ENCODE measurements at places on chromosomes 6 and 20.

DNA sequence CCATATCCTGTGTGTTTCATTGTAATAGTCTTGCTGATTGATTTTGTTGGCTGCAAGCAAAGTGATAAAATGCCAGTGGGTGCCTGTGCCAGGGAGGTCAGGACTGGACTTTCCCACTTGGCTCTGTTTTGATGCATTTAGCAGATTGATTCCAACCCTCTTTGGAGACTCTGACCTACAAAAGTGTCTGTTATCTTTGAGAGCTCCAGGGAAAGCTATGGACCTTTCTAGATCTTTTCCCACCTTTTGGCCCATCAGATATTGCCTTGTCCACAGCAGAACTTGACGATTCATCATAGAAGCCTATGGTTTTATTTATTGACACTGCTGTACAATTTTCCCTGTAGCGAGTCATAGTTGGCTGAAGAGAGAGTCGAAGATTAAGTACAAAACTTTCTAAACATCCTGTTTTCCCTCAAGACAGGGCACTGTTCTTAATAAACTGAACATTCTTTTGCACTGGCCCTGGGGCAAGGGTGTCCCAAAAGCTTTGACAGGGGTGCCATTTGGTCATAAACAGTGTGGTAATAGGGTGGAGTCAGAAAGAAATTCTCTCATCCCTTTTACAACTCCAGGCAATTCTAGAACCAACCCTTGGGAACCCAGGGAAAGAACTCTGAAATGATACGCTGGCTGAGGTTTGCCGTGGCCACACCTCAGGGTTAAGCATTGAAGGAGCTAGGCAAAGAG lies 53.7 kb downstream of the E2F3 start:
- no peak overlapping the region for H3K4me3 ChIP-seq
- DNase-seq, result no peak
- H3K4me1 ChIP-seq, result no peaks in the 10 kb centered on the region
- H3K27me3 ChIP-seq, result no peaks in the 10 kb centered on the region
- no peak overlapping the region for H3K27ac ChIP-seq

DNA sequence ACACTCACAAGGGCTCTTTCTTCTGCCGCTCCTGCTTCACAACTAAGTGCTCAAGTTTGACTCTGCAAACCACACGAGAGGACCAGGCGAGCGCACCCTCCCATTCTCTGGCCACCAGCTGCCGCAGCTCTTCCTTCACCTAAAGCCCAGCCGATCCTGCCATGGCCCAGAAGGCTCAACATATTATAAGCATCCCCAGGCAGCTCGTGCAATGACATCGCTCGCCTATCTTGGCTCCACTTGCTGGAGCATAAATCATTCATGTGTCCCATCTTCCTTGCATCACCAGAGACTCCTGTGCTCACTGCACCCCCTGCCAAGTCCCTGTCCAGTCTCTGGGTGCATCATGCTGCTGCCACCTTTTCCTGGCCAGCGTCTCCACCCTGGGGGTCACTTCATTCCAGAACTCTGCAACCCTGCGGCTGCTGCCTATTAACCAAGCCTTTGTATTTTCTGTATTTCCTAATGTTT lies 59.0 kb downstream of the PSMG4 start:
- H3K27ac ChIP-seq, result no peak overlapping the region
- H3K36me3 ChIP-seq, result no peaks in the 10 kb centered on the region
- DNase-seq, result no peak
- no peak overlapping the region for H3K4me3 ChIP-seq
- H3K4me1 ChIP-seq, result peaks cover 7% of the 10 kb centered on the region
- no peaks in the 10 kb centered on the region for H3K27me3 ChIP-seq

GRCh38 chr6:135094403-135094821 lies 39.8 kb upstream of the HBS1L start:
- DNase-seq, result no peak

- H3K4me3 ChIP-seq, result peak within 1 kb of the TSS; percentile 65
- H3K27me3 ChIP-seq, result no peaks in the 10 kb centered on the region
- H3K36me3 ChIP-seq, result peaks cover 26% of the 10 kb centered on the region
- peaks cover 33% of the 10 kb centered on the region for H3K4me1 ChIP-seq
- DNase-seq, result no peak
Measured at GRCh38 chr20:63969838-63970713, at the start of gene ZNF512B. ZNF512B (minus strand) TSS chr20:63969930; CDS start chr20:63967950, 1,980 bp downstream.

DNA sequence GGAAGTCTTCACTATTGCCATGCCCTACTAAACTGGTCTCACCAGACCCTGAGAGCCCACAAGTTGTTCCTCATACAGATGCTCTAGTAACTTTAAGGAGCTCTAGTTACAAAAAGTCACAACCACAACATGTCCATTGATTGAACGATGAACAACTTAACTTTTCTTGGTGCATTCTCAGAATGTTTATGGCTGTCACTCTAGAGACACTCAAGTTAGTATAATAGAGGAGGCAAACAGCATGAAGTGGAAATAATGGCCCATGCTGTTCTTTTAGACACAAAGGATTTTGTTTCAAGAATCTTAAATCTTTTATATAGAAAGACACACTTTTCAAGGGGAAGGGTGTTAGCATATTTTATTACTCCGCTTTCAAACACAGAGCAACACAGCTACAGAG lies 934.4 kb downstream of the HACE1 start:
- no peaks in the 10 kb centered on the region for H3K27me3 ChIP-seq
- no peaks in the 10 kb centered on the region for H3K4me1 ChIP-seq
- no peak for DNase-seq
- no peak overlapping the region for H3K27ac ChIP-seq
- H3K4me3 ChIP-seq, result no peak overlapping the region

Data from lower lobe of right lung (tissue), 2 donors.